ENCODE measurements at places on chromosomes 2 and 18. TPM values are rescaled to one million over a fixed set of nuclear protein-coding genes. Genes with fewer than 3 reads are reported as not detected.

Gene IL1F10
- total RNA-seq: not detected

Gene RASGRP3
- 53.8 TPM for total RNA-seq

Gene UNC80
- not detected for total RNA-seq

Gene PLB1
- 3.3 TPM for total RNA-seq

Gene RHBDD1
- 29.8 TPM for total RNA-seq

Gene SESTD1
- 33.7 TPM for total RNA-seq

Gene VSNL1
- total RNA-seq: 18.6 TPM

Gene FIGN
- total RNA-seq: 16.6 TPM

Gene C2orf80
- not detected for total RNA-seq

Gene TLK1
- 29.6 TPM for total RNA-seq

Gene QPCT
- total RNA-seq: 0.77 TPM

Gene RIT2
- not detected for total RNA-seq

Gene PAIP2B
- 78.1 TPM for total RNA-seq

Gene DSG4
- total RNA-seq: not detected

Gene CD8B2
- not detected for total RNA-seq

Gene ONECUT2
- total RNA-seq: 0.02 TPM

Gene FAM110C
- total RNA-seq: 5.2 TPM

Gene CTNNA2
- not detected for total RNA-seq

Gene MTX2
- 55.4 TPM for total RNA-seq

Gene RGPD4
- 0.10 TPM for total RNA-seq

Gene TMEFF2
- 0.10 TPM for total RNA-seq

Gene TSPYL6
- total RNA-seq: not detected
